T-cell (primary cell): ENCODE measurements at places on chromosomes 11 and 22.

- DNase-seq = no peak
Observed at GRCh38 chr11:102343809-102344208, 3.2 kb upstream of the BIRC2 start.

DNA sequence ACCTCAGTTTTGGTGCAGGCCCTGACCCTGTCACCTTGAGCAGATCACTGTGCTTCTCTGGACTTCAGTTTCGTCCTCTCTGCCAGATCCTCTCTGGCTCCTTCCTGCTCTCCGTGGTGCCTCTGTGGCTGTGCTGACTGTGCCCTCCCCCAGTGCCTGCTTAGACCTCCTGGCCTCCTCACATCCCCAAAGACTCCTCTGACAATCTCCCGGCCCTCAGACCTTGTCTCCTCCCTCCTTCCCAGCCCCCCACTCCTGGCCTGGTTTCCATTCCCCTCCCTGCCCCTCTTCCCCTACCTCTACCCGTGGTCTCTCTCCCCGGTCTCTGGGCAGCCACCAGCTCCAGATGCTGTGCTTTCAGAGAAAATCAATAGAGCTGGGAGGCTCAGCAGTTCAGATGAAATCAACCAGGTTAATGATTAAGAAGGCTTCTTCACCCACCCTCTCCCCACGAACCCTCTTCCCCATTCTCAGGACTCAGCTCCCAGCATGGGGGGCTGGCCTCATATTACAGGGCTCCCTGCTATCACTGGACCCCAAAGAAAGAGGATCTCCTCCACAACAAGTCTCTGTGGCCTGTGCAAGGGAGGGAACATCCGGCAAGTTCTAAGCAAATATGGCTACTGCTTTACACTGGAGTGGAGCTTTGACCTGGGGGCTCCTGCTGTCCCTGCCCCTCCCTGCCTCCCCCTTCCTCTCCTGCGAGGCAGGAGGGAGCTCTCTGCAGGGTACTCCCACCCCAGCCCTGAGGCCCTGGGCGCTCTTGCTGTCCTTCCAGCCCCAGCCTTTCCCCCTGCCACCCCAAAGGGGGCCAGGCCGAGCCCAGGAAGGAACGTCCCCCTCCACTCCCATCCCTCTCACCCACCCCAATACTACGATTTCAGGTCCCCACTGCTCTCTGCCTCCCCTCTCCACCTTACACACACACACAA lies 8.5 kb downstream of the BACE1-AS start:
- no peak for DNase-seq

DNA sequence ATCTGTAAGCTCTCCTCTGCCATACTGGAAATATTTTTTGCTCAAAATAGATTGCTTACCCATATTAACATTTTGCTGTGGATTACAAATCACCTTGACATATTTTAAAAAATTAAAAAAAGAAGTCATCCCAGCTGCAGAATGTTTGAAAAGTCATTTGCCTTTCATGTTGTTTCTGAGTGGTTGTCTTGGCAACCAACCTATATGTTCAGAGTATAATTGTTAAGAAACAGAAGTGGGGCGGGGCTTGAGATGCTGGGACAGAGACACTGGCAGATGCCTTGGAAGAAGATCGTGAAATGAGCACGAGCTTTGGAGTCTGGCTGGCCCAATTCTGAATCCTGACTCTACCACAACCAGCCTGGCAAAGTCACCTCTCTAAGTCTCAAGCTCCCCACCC lies 348.2 kb downstream of the LARGE1 start:
- DNase-seq = no peak

GRCh38 chr11:1238767-1239595 lies 16.1 kb downstream of the MUC5B start:
- DNase-seq = no peak

DNA sequence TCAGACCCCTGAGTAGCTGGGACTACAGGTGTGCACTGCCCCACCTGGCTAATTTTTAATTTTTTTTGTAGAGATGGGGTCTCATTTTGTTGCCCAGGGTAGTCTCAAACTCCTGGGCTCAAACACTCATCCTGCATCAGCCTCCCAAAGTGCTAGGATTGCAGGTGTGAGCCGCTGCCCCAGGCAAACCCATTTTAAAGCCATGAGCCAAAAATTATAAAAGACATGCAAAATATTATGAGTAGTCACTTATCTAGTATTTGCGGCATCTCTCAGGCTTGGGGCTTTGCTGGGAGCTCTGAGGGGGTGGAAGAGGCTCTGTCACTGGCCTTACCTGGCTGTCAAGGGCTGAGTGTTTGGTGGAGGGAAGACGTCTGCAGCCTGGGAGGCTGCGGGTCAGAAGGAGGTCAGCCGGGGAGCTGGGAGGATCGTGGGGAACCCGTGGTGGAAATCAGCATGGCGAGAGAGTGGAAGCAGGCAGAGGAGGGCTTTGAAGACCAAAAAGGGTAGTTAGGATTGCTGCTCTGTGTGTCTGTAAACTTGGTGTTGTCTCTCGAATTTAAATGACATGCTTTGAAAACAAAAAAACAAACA lies 69.1 kb upstream of the PARVG start:
- DNase-seq = no peak

- peak; percentile 23 for DNase-seq
Observed at GRCh38 chr22:38973289-38974169, 8.6 kb upstream of the APOBEC3B start.

- no peak for DNase-seq
Observed at GRCh38 chr11:19713196-19714021, 772 bp downstream of the NAV2 start.

DNA sequence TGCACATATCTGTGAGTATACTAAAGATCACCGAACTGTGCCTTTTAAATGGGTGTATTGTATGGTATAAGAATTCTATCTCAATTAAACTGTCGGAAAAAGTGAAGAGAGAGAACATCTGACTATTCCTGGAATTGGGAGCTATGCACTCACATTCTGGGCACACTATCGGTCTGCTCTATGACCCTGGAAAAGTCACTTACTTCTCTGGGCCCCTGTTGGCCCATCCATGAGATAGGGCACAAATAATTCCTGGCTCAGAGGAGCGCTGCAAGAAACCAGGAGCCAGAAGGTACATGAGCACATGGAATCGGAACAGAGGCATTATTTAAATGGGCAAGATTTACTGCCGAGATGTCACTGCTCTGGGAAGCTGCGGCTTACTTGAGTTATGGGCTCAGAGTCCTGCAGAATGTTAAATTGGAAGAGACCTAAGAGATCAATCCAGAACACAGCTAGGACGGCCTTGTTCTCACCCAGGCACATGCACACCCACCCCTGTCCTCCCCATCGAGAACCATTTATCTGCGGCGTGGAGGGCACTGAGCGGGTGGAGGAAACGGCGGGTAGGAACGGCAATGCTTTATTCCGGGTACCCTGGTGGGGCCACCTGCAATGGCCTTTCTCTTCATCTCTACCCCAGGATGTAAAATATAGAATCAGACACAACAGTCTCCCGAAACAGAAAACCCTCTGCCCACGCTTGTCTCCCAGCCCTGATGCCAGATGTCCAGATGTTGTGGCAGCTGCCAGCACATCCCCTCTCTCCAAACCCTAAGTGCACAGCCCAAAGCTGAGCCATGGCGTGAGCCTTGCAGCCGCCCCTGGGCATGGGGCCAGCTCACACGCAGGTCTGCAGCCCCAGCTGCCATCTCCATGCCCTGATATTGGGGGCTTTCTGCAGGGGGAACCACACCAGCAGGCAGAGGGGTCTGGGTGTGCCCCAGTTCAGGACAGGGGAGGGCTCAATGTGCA lies 142.4 kb downstream of the DSCAML1 start:
- DNase-seq = no peak

DNA sequence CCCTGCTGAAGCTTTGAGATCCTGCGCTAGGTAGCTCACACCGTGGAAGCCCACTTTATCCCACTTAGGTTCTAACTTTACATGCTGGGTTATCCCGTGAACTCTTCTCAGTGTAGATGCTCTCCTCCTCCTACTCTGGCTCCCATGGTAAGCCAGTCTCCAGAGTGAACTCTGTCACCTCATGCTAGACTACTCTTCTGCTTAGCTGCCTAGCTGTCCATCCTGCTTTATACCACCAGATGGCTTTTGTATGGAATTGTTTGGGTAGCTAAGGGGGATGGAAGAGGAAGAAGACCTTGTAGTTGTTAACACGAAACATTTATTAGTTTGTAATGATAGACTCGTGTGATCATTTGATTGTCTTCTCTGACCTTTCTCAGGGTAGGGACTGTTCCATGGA lies 46.8 kb downstream of the EMSY start:
- DNase-seq = no peak

DNA sequence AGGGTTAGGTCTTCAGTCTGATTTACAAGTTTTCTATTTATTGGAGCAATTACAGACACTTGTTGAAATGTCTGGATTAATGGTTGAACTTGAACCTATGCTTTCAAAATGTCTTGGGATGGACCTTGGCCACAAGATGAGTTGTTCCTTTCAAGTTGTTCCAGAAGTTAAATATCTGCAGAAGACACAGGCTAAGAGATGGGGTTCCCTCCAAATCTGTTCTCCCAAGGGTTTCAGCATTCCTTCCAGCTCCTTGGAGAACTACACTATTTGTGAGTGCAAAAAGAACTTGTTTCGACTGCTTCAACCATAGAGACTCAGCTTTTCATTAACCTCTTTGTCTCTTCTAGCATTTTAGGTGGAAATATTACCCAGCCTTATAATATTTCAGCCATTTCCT lies 189.0 kb upstream of the BLID start:
- no peak for DNase-seq

DNA sequence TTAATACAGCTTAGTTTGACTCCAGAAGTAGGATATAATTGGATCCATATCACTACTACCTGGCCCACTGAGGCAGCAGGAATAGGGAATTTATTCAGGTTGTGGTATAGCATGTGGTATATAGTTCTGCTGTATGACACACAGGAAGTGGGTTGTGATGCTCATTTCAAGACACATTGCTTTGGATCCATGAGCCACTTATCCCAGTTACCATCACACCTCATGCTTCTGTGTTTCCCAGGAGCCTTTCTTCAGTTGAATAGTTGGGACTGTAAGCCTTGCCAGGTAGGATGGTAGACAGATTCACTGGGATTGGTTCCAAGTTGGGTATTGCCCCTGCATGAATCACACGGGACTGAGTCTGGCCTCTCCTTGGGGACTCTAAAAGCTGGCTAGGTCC lies 9.9 kb upstream of the SLC37A2 start:
- no peak for DNase-seq

GRCh38 chr11:84247926-84248325 lies 961.8 kb upstream of the CCDC90B start:
- no peak for DNase-seq

DNA sequence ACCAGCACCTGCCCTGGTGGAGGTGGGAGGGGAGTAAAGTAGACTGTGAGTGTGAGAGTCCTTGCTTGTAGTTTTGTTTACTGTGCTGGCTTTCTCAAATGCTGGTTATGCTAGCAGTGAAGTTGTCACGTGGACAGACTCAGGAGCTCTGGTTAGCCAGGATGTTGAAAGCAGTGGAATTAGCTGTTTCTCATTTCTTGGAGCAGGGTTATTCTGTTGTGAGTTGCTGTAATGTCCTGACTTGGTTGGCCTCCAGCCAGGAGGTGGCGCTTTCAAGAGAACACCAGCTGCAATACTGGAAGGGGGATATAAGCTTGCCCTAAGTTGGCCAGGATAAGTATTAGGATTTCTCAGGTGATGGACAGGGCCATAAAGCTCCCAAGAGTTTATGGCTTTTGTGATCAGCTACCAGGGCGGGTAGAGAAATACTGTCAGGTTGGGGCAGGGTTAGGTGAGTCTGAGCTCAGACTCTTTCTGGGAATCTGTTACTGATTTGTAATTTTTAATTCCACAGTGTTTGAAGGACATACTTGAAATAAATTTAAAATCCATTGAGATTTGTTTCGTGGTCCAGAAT lies 13.7 kb downstream of the CYP2D6 start:
- no peak for DNase-seq
